ENCODE measurements at places on chromosomes 1 and 21.
A peak's percentile ranks its signal among the peaks of the same experiment; 100 is the strongest.

DNA sequence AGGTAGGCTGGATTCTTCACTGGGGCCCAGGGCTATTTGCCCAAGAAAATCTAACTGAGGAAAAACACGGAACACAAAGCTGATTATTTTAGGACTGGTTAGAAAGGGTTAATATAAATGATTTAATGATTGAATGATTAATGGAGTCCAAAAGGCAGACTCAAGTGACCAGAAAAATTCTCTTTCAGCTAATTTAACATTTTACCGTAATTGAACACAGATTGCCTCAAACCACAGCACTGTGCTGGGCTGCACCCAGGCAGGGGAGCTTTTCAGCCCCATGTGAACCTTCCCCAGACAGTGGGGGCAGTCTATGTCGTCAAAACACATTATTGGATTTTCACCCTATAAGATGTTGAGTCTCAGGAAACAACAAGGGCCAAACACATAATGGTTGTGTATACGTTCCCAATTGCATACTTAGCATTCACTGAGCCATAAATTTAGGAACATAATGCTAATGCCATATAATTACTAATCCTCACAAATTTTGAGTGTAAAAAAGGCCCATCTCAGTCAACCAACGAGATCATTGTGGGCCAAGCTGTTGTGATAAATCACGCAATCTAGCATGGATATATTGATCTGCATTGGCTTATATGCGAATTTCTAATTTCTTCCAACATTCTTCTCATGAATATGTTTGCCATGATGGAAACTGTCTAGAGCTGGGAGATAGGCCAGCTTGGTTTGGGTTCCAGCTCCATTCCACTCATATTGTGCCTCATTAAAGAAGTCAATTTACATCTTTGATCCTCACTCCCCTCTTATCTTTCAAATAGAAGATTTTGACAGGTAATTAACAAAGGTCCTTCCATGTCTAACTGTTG, 27.7 kb downstream of the DSCAM start:
- no peak for DNase-seq

GRCh38 chr1:113096493-113096892, 23.5 kb downstream of the LRIG2 start:
- DNase-seq = no peak

GRCh38 chr1:85406887-85407533, 57.9 kb downstream of the DDAH1 start:
- DNase-seq = peak; percentile 2

GRCh38 chr1:94122201-94122970, 1.4 kb upstream of the ABCA4 start:
- no peak for DNase-seq

DNA sequence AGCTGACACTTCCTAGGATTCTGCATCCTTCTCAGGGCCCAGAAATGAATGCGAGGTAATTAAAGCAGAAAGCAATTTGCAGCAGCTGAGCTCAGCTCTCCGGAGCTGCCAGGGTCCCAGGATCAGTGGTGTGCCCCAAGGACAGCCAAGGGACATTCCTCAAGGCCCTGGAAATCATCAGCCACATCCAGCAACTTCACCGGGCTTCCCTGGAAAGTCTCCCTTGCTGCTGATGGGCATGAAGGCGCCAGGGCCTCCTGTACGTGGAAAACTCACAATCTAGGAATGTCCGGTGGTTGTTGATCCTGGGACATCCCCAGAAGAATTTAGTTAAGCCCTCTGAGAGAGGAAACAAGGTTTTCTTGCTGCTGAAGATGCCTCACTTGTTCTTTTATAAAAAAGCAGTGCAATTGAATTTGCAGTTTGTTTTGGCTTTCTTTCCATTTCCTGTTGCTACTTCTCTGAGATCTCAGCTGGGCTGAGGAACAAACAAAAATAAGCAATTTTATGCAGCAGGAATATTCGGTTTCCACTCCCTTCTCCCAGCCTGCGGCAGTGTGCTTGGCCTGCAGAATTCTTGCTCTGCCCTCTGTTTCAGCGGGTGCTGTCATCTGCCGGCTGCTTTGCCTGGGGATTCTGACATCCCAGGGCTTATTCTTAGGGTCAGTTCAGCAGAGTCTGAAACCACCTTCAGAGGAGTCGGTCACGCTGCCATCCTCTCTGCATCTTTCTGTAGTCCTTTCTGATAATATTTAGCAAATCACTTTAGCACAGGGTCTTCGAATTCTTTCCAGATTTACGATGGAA, 85.9 kb downstream of the TCP10L start:
- DNase-seq = no peak

DNA sequence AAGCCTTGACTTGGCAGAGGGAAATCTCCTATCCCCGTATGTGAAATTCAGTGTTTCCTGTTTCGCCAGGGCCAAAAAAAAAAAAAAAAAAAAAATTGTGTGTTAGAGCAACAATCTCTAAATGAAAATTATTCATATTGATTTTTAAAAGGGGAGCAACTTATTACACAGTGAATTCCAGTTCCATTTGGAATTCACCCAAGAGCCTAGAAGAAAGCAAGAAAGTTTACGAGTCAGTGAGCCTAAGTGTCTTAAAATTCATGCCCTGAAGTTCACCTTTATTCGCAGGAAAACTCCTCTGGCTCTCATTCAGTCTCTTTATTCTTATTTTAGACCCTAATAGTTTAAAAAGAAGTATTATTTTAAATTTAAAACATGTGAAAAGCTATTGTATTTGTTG, 42.1 kb upstream of the HUNK start:
- DNase-seq = no peak

- DNase-seq = no peak
These were observed 580.4 kb downstream of the TTLL7 start for GRCh38 chr1:83418558-83418957.

- DNase-seq = no peak
These were observed 336.4 kb downstream of the NTNG1 start for GRCh38 chr1:107477233-107477632.

- no peak for DNase-seq
These were observed 85.7 kb upstream of the PLD5 start for GRCh38 chr1:242610209-242610608.

DNA sequence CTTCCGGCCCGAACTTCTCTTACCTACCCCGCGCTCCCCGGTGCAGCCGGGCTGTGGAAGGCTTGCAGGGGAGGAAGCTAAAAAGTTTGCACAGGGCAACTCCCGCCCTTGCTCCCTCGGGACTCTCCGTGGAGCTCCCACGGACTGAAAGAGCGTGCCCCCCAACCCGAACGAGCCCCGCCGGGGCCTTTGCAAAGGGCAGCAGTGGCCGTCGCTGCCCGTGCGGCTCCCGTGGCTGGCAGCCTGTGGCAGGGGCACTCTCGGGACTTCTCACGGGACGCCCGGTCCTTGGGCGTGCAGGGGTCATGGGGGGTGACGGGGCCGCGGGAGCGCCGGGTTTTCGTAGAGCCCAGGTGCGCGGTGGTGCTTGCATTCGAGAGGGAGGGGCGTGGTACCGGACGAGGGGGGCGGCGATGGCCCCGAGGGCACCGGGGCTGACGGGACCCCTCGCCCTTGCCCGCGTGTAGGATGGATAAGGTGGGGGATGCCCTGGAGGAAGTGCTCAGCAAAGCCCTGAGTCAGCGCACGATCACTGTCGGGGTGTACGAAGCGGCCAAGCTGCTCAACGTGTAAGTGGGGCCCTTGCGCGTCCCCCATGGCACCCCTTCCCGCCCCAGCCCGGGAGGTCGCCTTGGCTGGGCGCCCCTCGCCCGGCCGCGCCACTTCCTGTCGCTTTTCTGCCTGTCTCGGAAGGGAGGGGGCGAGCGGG, 711 bp downstream of the GADD45A start:
- no peak for DNase-seq

DNA sequence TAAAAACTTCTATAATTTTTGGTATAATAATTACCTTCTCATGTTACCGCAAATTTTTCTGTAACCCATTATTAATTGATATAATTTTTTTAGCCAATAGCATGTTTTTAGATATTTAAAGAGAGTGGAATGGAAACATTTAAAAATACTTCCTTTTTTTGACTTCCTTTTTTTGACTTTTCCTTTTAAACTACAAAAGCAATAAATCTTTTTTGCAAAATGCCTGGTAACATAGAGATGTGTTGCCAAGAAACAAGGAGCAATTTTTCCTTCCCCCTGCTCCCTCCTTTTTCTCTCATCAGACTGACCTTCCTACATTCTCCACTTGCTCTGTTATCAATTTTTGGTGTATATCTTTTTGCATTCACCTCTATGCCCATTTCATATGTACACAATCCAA, 666.2 kb downstream of the ADGRL2 start:
- no peak for DNase-seq
